ENCODE measurements at places on chromosomes 11 and 22. TPM values are rescaled to one million over a fixed set of nuclear protein-coding genes. Genes with fewer than 3 reads are reported as not detected.

Gene UBTFL1
- total RNA-seq, result not detected

Gene CYP2R1
- total RNA-seq, result 10.2 TPM

Gene MS4A8
- total RNA-seq, result not detected

Gene KRTAP5-3
- not detected for total RNA-seq

Gene TEX12
- total RNA-seq, result not detected

Gene SELENOO
- total RNA-seq, result 50.6 TPM

Gene ANGPTL5
- total RNA-seq, result 0.63 TPM

Gene OR6T1
- total RNA-seq, result not detected

Gene CDC42BPG
- total RNA-seq, result 12.2 TPM

Gene MUC5AC
- total RNA-seq, result not detected

Gene MGAT3
- 0.73 TPM for total RNA-seq

Gene F2
- total RNA-seq, result not detected

Gene CDKN1C
- total RNA-seq, result 29.7 TPM

Gene DAGLA
- total RNA-seq, result 2.0 TPM

Gene ESAM
- 282 TPM for total RNA-seq

Gene SEC14L2
- 33.2 TPM for total RNA-seq

Gene OR52H1
- 1.0 TPM for total RNA-seq

Gene ARHGAP8
- total RNA-seq, result 24.8 TPM

Gene PLCB3
- 18.8 TPM for total RNA-seq

Gene CELSR1
- total RNA-seq, result 56.0 TPM

Gene NNMT
- 459 TPM for total RNA-seq

Data from thyroid gland (tissue), 4 donors.